ENCODE measurements at places on chromosomes 7 and 10.

GRCh38 chr7:124635416-124635815 is 130.2 kb downstream of the GPR37 start:
- DNase-seq: no peak

DNA sequence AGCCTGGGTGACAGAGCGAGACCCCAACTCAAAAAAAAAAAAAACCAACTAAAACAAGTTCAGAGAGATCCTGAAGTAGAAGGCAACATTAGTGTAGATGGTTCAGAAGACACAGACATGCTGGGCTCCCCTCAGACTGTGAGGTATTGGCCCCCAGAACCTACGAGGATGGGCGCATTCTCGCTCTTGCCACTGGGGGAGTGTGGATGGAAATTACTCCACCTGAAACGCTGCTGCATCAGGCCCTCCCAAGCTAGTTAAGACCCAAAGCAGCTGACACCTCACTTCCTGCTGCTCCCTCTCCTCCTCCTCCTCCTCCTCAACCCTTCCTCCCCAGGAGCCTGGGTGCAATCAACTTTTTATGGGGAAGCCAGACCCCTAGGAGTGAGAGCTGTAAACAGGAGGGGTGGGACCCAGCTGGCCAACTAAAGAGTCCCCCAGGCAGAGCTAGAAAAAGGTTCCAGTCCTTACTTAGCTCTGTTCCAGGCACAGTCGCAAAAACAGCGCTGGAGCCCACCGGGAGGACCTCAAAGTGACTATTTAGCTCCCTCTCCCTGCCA is 7.4 kb downstream of the SH3PXD2A start:
- no peak for DNase-seq

- DNase-seq: no peak
Observed at GRCh38 chr7:43480581-43480980, 102.3 kb upstream of the STK17A start.

- no peak for DNase-seq
Observed at GRCh38 chr7:24963218-24963617, 16.8 kb downstream of the OSBPL3 start.

DNA sequence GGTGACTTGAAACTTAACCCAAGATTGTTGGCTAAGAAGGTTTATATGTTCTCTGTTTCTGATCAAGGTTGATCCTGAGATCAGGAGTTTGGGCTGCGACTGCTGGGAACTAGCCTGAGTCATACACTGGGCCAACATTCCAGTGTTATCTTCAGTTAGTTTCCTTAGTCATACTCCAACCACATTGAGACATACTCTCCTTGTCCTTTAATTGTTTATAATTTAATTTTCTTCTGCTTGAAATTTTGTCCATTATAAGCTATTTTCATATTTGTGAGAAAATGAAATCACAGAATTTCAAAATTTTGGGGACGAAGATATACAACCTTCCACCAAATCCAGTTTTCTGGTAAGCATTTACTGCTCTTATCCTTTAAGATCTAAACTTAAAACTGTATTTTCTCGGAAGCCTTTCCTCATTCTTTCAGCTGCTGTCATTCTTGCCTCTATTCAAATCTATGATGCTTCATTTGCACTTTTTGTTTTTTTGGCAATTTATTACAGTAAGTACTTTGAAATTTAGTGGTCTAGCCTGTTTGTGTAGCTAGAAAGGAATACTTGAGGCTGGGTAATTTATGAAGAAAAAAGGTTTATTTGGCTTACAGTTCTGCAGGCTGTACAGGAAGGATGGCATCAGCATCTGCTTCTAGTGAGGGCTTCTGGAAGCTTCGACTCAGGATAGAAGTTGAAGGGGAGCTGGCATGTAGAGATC is 63.4 kb upstream of the POT1 start:
- no peak for DNase-seq

GRCh38 chr10:22110761-22111160 is 107.1 kb downstream of the EBLN1 start:
- no peak for DNase-seq

- no peak for DNase-seq
Observed at GRCh38 chr7:115516341-115516740, 514.2 kb downstream of the TFEC start.

DNA sequence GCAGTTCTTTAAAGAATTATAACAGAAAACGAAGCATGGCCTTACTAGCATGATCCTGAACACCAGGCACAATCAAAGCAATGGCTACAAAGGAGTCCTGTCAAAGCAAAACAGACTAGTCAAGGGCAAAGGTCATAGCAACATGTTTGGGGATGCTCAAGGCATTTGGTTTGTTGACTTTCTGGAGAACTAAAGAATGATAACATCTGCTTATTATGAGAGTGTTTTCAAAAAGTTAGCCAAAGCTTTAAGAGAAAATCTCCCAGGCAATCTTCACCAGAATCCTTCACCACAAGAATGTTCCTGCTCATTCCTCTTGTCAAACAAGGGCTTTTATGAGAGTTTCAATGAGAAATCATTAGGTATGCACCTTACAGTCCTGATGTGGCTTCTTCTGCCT is 95.1 kb upstream of the CPXM2 start:
- no peak for DNase-seq

- no peak for DNase-seq
Observed at GRCh38 chr7:12030116-12030515, 181.0 kb upstream of the TMEM106B start.

- no peak for DNase-seq
Observed at GRCh38 chr10:95644901-95645300, 11.6 kb downstream of the ALDH18A1 start.

DNA sequence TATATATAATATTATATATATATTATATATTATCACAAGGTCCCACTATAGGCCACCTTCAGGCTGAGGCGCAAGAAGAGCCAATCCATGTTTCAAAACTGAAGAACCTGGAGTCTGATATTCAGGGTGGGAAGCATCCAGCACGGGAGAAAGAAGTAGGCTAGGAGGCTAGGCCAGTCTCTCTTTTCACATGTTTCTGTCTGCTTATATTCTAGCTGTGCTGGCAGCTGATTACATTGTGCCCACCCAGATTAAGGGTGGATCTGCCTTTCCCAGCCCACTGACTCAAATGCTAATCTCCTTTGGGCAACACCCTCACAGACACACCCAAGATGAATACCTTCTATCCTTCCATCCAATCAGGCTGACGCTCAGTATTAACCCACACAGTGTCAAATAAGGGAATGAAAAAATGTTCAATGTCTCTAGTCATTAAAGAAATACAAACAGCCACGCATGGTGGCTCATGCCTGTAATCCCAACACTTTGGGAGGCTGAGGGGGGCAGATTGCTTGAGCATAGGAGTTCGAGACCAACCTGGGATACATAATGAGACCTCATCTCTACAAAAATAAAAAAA is 135.4 kb upstream of the PCBD1 start:
- DNase-seq: no peak

GRCh38 chr10:73537709-73538108 is 41.9 kb upstream of the PPP3CB start:
- DNase-seq: no peak

DNA sequence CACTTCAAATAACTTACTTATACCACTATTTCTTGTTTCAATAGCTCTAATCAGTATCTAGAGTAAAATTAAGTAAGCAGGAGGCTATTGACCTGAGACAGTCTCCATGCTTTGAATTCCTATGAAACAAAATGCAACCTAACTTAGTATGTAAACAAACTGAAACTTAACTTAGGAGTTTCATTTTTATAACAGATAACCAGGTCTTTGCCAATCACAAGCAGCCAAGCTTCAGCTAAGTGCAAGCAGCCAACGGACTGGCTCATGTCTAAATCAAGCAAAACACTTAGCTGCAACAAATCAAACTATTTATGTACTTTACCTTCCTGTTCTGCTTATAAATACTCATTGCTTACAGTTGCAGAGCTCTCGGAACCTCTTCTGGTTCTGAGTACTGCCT is 4.4 kb upstream of the GSTK1 start:
- DNase-seq: no peak

DNA sequence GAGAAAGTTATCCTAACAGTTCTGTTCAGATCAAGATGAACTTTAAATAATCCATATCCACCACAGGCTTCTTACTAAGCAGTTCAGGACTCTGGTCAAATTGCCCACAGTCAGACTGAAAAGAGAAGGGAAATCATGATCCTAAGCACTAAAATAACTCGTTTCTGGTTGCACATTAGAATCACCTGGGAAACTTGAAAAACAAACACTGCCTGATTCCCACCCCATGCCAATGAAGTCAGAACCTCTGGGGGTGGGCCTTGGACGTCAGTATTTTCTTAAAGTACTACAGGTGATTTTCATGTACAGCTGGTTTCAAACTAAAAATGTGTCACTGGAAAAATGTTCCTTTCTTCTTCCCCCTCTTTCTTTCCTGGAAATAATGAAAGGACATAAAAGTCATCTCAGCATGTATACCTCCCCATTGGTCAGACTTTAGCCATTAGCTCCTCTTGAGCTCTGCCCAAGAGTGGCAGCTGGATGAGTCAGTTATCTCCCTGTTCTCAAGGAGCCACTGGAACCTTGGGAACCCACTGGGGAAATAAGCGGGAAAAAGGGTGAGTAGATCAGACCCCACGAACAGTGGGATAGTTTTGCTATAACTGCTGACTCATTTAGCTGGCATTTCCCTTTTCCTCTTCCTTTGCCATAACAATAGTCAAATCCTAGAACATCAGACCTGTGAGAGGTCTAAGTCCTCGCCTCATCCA is 75.3 kb upstream of the IL6 start:
- DNase-seq: no peak

DNA sequence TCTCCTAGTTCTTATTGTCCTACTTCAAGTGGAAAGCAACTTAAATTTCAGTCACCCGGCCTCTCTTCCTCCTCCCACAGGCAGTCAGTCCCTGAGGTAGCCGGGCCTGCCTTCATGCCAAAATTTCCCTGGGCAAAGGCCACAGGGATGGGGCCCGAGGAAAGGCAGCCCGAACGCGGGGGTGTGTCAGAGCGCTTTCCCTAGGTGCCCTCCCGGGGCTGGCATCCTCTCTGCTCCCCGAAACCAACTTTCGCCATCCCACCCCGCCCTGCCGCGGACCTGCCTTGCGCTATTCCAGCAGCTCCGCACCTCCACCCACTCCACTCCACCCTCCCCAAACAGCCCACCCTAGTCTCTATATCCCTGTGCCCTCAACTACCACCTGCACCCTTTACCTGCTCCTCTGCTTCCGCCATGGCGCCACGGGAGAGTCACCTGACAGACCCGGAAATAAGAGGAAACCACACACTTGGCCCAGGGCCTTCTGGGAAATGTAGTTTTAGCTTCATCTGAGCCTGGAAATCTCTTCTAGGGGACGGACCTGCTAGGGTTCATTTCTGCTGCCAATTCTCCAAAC is at the start of gene VPS41:
Gene VPS41, minus strand, starts transcription at position 433 of the 577 bp plus-strand sequence. Its CDS starts 17 bp downstream, at position 416.
- DNase-seq: peak; percentile 62

DNA sequence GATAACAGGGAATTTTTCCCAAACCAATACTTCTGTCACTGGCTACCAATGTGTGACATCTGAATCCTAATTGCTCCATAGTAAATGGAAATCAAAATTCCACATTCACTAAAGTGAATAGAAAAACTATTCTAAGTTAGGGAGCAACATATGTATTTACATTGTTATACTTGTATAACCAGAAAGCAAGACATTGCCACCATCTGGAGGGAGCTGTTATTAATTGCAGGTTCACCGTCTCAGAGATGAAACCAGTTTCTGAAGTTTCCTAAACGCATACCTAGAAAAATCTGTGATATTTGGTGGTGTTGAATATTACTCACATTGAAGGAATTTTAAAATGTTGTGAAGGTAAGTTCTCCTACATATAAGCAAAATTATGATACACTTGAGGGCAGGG is 390.1 kb downstream of the NXPH1 start:
- DNase-seq: no peak

DNA sequence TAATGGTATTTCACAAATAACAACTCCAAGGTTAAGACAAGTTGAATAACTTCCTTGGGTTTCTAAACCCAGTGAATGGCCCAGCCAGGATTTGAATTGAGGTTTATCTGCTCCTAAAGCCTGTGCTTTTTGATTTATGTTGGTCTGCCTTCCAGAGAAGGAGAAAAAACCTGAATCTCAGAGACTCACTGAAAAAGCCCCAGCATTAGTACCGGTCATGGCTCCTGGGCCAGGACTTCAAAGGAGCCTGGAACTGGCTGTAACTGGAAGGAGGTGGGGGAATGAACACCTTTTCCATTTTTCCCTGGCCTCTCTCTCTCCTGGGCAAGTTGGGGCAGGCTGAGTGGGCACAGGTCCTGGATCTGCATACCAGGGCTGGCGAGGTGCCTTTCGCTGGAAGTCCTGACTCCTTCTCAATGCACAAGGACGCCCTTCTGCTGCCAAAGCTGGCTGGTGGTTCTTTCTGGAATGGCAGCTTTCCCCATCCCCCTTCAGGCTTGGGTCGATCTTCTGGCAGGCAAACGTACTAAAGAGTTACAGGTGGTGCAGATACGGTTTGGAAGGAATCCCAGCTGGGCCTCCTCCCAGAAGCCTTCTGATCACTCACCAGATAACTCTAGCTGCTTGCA is 268.2 kb downstream of the PTEN start:
- no peak for DNase-seq

DNA sequence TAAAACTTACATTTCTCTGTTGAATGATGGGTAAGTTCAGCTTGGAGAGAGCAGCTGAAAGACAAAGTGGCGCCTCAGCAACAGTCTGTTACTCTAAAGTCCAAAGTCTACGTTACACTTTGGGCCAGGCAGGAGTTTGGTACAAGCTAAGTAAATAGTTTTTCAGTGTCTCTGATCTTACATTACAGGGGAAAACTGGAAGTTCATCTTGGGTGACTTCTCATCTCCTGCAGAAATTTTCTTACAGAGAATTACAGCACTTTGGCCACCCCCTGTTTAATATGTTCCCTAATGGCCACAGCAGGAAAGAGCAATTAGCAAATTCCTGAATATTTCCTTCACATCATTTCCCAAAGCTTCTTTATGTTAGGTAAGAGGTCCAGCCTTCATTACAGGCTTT is 67.1 kb downstream of the ABCC2 start:
- DNase-seq: no peak

GRCh38 chr7:69630292-69630691 is 32.0 kb downstream of the AUTS2 start:
- DNase-seq: no peak

DNA sequence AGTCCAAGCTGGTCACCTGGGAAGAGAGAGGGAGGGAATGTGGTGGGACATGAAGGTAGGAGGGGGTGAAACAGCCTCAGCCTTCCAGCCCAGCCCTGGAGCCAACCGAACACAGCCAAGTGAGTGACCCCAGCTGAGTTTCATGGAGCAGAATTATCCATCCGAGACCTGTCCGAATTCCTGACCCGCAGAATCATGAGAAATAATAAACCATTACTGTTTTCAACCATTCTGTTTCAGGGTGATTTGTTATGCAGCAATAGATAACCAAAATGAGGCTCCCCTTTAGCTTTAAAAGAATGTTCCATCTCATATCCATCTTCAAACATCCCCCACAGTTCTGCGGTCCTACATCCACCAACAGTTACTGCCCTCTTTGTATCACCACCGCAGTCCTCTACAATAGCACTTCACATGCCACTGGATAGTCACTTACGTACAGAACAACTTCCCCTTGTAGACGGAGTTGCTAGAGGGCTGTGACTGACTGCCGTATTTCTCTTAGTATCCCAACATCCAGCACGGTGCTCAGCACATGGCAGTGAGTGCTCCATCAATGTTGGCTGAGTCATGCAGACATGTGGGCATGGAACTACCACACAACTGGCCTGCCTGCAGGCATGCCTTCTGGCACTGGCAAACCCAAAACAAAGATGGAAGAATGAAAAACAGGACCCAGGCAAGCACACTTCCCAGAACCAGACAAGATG is 18.5 kb downstream of the KIAA1549 start:
- DNase-seq: no peak

GRCh38 chr10:106534441-106534840 is 630.1 kb downstream of the SORCS1 start:
- DNase-seq: no peak
